Fibroblast of lung (primary cell): ENCODE measurements at places on chromosomes 6 and 20.

GRCh38 chr6:33815854-33816253 is 12.1 kb upstream of the MLN start:
- DNase-seq, result no peak

DNA sequence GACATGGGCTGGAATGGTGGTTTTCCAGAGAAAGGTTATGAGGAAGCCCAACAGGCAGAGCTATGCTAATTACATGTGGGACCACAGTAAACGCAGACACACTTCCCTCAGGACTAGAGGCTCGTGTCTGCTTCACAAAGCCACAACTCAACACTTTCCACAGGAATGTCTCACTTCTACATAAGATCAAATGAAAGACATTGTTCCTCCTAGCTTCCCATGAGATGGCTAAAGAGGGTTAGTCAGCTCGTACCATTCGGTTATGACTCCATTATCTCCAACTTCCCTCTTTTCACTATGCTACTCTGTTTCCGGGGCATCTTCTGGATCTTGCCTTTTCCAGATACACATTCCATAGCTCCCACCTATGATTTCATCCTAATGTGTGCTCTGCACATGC is 29.1 kb upstream of the ZC3H12D start:
- DNase-seq, result no peak

DNA sequence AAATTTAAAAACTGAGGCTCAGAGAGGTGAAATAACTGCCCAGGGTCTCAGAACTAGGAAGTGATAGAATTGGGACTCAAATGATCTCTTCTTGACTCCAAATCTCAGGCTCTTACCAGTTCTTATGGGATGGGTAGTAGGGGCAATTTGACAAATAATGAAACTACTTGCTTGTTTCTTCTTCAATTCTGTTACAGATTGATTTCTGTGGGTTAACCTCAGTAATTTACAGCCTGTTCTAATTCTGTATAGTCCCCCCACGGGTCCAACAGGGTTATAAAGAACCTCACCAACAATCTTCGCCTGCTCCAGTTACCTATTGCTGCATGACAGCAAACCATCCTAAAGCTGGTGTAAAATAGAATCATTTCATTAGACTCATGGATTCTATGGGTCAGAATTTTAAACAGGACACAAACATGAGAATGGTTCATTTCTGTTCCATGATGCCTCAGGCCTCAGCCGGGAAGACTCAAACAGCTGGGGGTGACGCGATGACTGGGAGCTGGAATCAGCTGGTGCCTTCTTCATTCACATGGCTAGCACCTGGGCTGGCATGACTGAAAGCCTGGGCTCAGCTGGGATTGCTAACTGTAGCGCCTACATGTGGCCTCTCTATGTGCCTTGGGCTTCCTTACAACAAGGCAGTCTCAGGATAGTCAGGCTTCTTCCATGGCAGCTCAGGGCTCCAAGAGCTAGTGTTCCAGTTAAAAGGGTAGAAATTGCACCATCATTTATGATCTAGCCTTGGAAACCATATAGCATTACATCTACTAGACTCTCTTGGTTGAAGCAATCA is 6.6 kb upstream of the WFDC2 start:
- DNase-seq, result no peak

DNA sequence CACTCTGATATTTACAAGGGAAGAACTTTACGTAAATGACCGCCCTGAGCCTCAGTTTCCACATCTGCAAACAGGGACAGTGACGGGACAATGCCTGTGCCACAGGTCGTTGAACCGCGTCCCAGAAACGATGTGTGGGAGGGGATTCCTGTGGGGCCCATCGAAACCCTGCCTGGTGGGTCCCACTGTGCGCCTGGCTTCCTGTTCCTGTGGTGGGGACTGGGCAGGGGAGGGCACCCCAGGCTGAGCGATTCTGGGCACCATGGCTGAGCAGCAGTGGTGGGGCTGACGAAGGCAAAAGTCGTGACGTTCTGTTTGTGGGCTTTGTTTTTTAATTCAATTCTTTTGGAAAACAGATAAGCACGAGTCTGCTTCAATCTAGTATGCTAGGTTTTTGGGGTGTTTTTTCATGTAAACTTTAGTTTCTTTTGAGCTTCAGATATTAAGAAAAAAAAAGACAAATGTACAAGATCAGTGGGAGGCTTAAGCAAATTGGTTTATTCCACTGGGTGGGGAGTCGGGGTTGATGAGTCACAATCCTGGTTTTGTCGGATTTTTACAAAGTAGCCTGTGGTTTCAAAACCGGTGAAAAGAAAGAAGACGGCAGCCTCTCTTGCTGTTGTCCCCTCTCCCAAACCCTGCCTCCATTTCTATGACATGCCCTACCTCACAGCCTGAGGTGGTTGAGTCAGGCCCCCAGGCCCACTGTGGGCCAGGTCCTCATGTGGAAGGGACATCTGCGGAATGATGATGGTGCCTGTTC is 40.4 kb downstream of the GNAS-AS1 start:
- no peak for DNase-seq

- DNase-seq, result peak; percentile 37
Measured at GRCh38 chr6:125357515-125358256, 55.9 kb upstream of the HDDC2 start.

GRCh38 chr20:41249411-41250281 is 67.9 kb downstream of the ZHX3 start:
- peak; percentile 92 for DNase-seq

- DNase-seq, result peak; percentile 54
Measured at GRCh38 chr20:62136283-62137091, 6.7 kb downstream of the PSMA7 start.

- DNase-seq, result peak; percentile 44
Measured at GRCh38 chr6:163438940-163439335, 24.4 kb downstream of the QKI start.

DNA sequence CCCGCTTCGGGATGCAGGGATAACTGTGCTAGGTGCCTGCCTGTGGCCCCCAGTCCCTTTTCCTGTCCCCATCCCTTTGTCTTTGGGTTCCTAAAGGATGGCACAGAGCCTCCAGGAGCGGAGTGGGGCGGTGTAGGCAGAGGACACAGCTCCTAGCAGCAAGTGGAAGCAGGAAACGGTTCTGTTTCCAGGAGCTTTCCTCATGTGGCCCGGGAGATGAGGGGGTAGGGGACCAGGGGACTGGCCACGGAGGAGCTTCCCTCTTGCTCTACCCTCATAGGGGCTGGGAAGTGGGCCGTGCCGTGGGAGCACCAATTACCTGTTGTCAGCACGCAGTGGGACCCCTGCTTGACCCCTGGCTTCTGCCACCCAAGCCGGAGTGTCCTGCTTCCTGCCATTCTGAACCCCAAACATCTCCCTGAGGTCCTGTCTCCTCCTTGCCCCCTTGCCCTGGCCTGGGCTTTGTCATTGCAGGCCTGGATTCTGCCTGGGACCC is 76.9 kb downstream of the SRC start:
- no peak for DNase-seq

DNA sequence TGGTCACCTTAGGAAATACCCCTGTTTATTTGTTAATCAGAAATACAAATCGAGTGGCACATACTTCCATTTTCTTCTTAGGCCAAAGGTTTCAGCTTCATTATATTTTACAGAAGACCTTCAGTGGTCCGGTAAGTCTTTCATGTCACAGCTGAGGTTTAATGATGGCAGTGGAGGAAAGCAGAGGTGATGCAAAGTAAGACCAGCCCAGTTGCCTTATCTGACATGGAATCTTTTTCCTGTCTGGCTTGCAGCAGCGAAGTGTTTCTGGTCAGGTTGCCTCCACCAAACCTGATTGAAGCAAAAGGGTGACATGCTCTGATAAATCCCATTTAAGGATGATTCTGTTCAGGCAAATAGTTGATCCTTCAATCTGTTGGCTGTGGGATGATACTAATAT is 100.0 kb downstream of the PRDM1 start:
- DNase-seq, result no peak

GRCh38 chr6:11535801-11536230 is 1.7 kb upstream of the TMEM170B start:
- peak; percentile 39 for DNase-seq

GRCh38 chr6:21533678-21534077 is 59.9 kb upstream of the SOX4 start:
- DNase-seq, result peak; percentile 46

DNA sequence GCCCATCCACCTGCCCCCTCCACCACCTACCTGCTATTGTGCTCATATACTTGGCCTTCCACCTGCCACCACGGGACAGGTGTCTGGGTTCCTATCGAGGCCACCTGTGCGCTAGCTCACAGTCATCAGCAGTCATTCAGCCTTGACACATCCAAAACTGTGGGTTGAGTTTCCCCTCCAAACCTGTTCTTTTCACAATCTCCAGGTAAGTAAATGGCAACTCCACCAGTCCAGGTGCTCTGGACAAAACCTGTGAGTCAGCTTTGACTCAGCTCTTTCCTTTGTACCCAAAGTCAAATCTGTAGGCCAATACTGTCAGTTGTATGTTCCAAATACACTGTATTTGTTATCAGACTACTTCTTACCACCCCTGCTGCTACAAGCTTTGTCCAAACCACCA is 52.6 kb downstream of the SPTLC3 start:
- DNase-seq, result no peak

DNA sequence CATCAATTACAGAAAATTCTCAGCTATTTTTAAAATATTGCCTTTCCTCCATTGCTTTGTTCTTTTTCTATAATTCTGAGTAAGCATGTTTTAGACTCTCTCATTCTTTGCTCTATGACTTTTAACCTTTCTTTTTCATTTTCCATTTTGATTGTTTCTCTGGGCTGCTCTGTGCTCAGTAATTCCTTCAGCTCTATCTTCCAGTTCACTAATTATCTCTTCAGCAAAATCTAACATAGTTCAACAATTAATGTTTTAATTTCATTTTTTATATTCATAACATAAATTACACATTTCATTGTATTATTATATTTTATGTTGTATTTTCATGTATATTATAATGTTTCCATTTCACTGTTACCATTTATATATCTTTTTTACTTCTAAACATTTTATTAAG is 198.8 kb upstream of the NOX3 start:
- no peak for DNase-seq

DNA sequence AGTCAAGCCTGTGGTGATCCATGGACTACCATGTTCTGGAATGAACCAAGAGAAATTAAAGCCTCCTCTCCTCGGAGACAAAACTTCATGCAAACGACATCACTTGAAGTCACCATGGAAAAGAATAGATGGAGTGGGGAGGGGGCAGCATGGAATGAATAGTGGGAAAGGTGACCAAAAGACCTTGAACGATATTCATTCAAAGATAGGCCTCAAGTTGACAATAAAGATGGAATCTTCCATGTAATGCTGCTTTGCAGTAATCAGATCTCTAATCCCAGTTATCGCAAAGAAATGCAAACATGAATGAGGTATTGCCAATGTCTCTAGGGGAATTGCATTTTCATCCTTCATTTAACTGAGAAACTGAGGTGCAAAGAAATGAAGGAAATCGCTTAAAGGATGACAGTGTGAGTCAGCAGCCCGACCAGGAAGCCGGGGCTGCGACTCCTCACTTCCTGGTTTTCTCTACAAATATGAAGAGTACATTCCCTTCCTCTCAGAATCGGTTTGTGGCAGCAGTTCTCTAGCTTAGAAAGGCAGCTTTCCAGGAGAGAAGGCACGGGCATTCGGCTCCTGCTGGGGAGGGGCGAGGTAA is 65.6 kb upstream of the RREB1 start:
- no peak for DNase-seq

- peak; percentile 36 for DNase-seq
Measured at GRCh38 chr20:24993337-24994185, 1.0 kb upstream of the APMAP start.

DNA sequence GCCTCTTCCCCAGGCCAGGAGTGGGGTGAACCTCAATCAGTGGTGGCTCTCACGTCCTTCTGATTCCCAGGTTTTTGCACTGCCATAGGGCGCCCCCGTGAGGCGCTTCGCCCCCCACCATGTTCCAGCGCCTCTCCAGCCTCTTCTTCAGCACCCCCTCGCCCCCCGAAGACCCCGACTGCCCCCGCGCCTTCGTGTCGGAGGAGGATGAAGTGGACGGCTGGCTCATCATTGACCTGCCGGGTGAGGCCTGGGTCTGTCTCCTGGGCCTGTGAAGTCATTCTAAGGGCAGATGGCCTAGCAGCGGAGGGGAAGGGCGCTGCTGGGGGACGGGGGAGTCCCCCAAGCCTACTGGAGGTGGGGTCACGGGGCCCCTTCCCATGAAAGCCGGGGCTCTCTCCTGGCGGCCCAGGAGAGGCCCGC is 4.5 kb downstream of the TP53INP2 start:
- peak; percentile 12 for DNase-seq

- peak; percentile 46 for DNase-seq
Measured at GRCh38 chr6:139881728-139882211, 507.3 kb upstream of the CITED2 start.

DNA sequence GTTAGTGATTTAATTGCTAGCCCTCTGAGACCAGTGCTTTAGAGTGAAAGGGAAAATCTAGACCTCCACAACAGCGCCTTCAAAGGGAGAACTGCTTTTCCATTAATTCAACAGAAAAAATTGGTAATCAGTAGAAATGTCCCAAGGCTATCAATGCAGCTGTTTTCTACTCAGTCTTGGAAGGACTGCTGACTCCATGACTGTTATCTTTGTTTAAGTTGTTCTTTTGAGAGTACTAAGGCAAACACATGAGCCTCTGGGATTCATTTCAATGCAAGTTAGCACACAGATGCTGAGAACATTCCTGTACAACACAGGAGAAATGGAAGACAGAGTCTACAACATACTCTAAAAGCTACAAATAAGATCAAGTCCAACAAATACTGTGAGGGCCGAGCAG is 301.7 kb upstream of the PTCHD4 start:
- DNase-seq, result no peak

DNA sequence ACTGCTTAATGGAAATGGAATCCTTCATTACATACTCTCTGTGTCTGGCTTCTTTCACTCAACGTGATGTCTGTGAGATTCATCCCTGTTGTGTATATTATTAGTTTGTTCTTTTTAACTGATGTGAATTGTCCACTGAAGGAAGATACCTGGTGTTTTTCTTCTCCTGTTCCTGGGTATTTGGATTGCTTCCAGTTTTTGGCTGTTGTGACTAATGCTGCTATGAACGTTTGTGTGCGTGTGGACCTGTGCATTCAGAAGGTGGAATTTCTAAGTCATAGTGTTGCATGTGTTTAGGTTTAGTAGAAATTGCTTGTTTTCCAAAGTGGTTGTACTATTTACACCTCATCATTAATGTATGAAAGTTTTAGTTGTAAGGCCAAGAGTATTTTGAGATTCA is 3.8 kb downstream of the TULP4 start:
- DNase-seq, result peak; percentile 55

DNA sequence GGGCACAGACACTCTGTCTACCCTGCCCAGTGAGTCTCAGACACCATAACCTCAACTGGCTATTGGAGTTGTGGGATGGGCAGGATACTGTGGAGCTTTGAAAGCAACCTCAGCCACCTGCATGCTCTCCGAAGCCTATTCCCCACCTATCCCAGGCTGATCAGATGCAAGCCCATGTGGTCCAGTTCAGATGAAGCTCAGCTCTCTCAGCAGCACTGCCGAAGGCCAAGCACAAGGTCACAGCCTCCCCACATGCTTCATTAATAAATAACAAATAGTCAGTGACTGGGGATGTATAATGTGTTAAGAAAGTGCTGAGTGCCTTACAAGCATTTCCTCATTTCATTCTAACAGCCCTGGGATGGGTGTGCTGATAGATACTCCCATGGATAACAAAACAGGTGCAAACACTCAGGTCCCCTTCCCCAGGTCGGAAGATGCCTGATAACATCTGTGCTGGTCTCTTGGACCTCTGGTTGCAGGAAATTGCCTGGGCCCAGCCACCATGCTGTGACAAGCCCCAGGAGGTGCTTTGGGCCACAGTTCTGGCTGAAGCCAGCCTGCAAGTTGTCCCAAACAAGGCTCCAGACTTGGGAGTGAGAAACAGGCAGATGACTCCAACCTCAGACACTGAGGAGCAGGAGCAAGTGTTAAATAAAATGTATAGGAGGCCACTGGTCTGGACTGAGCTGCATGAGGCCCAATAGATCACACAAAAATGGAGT is 3.7 kb downstream of the ACSS1 start:
- DNase-seq, result no peak

- DNase-seq, result peak; percentile 20
Measured at GRCh38 chr6:77030929-77031674, 432.2 kb downstream of the HTR1B start.
